ENCODE measurements at places on chromosomes 11 and 22.

DNA sequence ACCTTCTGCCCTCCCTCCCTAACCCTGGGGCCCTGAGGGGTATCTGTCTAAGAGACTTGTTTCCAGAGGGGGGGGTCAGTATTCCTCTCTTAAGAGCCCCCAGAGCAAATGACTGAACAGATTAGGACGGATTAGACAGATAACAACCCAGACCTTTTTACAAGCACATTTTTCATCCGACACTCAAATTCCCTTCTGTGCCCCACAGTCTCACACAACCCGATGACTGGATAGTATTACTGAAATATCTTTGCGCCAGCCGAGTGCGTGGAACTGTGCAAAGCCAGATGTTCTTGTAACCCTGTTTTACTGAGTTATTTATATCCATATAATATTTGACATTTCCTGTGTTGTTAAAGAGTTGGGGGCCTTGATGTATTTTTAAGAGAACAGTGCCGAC is 30.9 kb upstream of the FLI1 start:
- no peak for DNase-seq

GRCh38 chr11:27291954-27292636 is 70.9 kb downstream of the CCDC34 start:
- no peak for DNase-seq

DNA sequence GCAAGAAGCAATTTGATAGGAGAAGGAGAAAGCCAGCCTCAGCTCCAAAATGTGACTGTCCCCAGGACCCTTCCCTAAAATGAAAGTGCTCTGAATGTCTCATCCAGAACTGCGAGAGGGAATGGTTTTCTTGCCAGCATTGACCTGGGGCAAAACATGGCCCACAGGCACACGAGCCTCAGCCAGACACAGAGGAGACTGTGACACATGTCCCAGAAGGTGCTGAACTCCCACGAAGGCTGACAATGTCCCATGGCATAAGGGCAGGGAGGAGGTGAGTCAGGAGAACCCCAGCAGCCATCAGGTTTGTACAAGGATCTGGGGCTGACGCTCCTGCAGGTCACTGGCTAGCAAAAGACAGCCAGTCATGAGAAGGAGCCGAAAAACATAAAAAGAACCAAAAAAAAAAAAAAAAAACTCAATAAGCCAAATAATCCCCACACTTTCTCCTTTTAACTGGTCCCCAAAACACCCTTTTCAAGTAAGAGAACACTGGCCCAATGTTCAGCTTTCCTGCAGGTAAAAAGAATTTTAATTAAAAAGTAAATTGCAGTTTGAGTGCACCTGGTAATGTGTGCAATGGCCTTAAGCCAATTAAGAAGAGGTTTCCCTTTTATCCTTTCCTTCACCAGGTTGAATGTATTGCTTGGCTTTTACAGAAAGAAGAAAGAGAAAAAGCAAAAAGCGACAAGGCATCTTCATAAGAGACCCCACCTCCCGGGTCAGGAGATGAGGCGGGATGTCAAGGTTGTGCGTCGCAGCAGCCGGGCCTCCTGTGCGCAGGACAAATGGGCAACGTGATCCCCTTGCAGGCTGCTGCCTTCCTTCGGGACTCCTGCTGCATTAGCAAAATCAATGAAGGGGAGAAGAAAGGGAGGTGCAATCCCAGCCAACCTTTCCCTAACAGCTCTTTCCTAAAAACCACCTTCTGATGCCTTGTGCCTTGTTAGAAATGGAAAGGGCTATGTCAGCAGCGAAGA is 43.6 kb downstream of the GALNT18 start:
- no peak for DNase-seq

- peak; percentile 77 for DNase-seq
Measured at GRCh38 chr11:68383976-68384501, 71.6 kb downstream of the LRP5 start.

- no peak for DNase-seq
Measured at GRCh38 chr22:34620832-34621231, 445.1 kb upstream of the ISX start.

DNA sequence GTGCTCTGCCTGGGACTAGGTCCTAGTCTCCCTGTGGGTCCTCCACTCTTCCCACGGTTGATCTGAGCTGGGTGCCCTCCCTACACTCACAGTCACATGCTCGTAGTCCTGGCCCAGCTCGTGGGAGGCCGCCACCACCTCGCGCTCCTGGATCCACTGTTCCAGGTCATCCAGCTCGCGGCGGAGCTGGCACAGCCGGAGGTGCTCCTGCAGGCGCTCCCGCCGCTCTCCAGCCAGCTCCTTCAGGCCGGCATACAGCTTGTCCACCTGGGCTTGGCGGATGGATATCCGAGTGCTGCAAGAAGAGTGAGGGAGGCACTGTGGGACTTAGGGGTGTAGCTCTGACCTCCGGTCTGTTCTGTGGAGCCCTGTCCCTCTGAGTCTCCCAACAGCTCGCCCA is 14.8 kb upstream of the RBM4B start:
- DNase-seq = no peak

GRCh38 chr11:8103909-8104308 is 22.9 kb downstream of the TUB start:
- no peak for DNase-seq

GRCh38 chr11:40722179-40722795 is 737.2 kb downstream of the LRRC4C start:
- DNase-seq = peak; percentile 38

- peak; percentile 69 for DNase-seq
Measured at GRCh38 chr11:8006349-8006977, 19.3 kb downstream of the EIF3F start.

DNA sequence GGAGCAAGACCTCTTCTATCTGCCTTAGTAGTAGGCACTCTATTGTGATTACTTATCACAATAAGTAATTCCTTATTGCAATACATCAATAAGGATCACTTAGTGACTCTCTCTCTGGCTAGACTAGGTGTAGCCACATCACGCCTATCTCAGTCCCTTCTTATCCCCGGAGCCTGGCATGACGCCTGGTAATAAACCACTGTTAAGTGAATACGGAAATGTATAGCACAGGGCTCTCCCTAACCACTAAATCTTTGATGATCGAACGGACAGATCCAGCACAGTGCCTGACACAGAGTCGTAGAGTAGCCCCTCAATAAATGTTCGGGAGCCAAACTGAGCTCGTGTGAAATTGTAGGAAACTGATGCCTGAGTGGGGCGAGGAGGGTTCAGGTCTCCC is 143.3 kb downstream of the FBXO7 start:
- DNase-seq = no peak

GRCh38 chr11:2015025-2015424 is 17.4 kb upstream of the H19 start:
- DNase-seq = no peak

GRCh38 chr11:102244681-102245409 is 72.4 kb upstream of the BIRC3 start:
- DNase-seq = no peak

GRCh38 chr11:30351061-30351460 is 28.2 kb downstream of the ARL14EP start:
- no peak for DNase-seq

DNA sequence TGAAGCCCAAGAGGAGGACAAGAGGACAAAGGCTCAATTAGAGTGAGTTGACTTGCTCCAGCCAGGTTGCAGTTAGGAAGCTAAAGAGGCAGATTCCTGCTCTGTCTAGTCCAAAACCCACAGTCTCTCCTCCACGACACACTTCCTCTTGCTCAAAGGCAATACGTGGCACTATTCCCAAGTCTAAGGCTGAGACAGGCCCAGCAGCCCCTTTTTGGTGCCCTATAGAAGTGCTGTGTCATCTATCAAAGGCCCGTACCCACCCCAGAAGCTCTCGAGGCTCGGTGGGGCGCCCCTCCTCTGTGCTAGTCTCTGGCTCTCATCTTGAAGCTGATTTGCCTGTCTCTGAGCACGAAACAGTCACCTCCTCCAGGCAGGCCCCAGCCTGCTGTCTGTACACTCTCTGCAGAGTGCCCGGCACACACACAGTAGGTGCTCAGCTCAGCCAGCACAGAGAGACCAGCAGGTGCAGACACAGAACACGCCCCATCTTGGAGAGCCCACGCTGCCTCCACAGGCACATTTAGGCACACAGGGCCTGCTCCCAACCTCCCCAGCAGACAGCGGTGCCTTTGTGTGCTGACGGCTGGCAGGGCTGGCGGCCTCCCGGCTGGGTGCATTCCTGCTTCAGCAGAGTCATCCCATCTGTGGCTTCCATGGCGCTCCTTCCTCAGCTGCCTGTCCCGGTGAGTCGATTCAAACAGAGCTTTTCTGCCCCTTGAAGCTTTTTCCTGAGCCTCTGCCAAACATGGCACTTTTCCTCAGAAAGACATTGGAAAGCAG is 52.8 kb downstream of the MYH9 start:
- DNase-seq = no peak

GRCh38 chr11:19345848-19346681 is 105.3 kb upstream of the E2F8 start:
- peak; percentile 72 for DNase-seq

DNA sequence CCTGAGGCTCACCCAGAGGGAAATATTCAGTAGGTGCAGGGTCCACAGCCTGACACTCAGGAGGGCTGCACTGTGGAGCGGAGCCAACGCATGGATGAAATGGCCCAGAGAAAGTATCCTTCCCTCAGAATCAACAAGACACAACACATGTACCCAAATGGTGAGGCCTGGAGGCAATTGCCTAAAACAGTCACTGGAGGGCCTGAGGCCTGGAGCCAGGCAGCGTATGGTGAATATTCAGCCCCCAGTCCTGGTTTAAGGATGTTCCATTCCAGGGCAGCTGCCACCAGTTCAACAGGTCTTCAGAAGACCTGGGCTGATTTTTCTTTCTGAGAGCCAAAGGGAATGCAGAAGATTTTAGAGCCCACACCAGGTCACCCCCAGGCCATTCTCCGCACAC is 264.8 kb downstream of the INSC start:
- DNase-seq = no peak

DNA sequence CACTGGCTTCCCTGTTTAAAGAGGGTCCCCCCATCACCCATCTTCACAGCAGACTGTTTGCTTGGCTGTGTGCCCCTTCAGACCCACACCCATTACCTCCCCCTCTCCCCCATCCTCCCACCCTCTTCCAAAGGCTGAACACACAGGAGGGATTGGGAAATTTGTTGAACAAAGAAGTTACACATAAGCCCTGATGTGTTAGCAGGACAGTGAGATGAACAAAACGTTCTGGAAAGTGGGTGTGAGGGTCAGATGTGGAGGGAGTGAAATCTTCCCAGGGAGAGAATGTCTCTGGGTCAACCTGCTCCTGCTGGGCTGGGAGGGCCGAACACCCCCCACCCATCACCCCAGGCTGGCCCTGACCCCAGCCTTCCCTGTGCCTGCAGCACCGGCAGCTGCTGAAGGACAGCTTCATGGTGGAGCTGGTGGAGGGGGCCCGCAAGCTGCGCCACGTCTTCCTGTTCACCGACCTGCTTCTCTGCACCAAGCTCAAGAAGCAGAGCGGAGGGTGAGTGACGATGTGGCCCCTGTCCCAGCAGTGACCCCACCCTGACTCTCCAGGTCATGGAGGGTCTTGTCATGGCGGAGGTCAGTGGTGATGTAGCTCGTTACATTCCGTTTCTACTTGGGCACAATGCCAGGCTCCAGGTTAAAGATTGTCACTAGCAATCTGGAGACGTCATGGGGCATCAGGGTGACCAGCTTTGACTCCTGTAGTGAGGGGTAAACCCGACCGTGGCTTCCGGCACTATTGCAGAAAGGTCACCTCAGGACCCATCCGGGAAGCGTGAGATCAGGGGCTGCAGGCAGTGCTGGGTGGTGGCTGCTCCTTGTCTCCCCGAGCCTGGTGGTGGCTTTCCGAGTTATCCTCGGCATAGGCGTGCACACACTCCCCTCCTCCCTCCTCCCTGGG is 103.5 kb downstream of the BCR start:
- DNase-seq = no peak

DNA sequence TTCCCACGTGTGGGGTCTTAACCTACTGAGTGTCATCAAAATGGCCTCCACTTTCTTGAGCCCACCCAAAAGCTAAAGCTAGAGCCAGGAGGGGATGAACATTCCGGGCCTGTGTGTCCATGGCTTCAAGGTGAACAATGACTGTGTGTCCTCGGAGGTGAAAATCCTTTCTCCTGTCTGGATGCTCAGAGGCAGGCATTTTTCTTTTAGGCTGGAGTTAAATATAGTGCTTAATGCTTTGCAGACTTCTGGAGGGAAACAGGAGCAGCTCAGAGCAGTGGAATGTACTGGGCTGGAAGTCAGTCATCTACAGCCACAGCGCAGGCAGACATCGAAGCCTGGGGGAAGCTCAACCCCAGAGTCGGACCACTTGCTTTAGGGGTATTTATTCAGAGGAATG is 68.6 kb upstream of the TMEM45B start:
- no peak for DNase-seq

DNA sequence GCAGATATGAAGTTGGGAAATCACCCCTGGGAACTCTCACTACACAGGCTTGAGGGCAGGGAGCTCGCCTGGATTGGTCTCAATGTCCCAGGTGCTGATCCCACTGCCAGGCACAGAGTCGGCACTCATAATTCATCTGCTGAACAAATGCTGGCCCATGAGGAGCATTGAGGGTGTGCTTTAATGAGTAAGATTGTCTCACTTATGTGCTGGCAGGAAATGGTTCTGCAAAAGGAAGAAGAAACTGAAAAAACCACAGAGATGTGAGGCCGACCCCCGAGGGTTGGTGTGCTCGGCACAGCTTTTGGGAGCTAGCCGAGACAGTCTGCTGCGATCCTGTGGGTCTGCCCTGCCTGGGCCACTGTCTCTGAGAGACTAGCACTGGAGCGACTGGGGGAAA is 9.4 kb downstream of the PLAAT2 start:
- no peak for DNase-seq

DNA sequence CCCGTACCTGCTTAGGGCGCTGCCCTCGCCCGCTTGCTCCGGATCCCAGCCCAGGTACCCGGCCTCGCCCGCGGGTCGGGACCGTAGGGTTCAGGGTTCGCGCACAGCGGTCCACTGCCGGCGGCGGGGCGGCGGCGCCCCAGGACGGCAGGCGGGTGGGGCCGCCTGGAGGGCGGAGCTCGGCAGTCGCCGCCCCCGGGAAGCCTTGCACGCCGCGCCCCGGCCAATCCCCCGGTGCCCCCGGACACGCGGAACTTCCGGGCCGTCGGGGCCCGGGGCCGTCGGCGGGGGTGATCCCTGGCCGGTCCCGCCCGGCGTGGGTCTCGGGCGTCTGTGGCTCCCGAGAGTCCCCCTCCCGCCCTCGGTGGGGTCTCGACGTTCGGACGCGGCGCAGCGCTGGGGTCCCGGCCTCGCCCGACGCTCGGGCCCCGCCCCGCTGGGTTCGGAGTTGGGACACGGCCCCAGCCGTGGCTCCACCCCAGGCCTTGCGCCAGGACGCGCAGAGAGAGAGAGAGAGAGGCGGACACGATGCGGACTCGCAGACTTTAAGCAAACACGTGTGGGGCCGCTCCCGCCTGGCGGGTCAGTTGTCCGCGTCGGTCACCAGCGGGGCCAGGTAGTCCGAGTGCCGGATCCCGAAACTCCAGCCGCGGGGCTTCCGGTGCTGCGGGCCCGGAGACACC is at the start of gene TYMP:
TYMP (minus strand) TSS at position 116 of the 683 bp plus-strand sequence. CDS start 303 bp downstream, outside the sequence.
- peak; percentile 42 for DNase-seq

GRCh38 chr22:18078329-18079041 is 695 bp downstream of the PEX26 start:
- DNase-seq = peak; percentile 33
